NAMALWA (cell line): ENCODE measurements at places on chromosomes 3 and 15.

DNA sequence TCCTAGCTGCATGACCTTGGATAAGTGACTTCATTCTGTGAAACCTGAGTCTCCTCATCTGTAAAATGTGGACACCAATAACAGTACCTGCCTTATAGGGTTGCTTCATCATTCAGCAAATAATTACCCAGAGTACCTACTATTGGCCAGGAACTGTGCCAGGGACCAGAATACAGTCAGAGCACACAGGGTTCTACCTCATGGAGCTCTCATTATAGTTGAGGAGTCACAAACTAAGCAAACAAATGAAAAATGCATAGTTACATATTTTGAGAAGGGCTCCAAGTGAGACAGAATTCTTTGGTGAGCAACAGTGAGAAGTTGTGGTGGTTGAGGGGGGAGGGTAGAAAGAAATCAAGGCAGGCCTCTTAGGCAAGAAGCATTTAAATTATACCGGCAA lies 308.6 kb upstream of the WNT5A start:
- DNase-seq: no peak

GRCh38 chr3:4421121-4421520 lies 45.9 kb downstream of the SUMF1 start:
- DNase-seq: no peak

- peak; percentile 32 for DNase-seq
Measured at GRCh38 chr3:5194341-5194740, 6.8 kb downstream of the EDEM1 start.

GRCh38 chr15:80321853-80322252 lies 69.8 kb upstream of the CTXND1 start:
- no peak for DNase-seq

DNA sequence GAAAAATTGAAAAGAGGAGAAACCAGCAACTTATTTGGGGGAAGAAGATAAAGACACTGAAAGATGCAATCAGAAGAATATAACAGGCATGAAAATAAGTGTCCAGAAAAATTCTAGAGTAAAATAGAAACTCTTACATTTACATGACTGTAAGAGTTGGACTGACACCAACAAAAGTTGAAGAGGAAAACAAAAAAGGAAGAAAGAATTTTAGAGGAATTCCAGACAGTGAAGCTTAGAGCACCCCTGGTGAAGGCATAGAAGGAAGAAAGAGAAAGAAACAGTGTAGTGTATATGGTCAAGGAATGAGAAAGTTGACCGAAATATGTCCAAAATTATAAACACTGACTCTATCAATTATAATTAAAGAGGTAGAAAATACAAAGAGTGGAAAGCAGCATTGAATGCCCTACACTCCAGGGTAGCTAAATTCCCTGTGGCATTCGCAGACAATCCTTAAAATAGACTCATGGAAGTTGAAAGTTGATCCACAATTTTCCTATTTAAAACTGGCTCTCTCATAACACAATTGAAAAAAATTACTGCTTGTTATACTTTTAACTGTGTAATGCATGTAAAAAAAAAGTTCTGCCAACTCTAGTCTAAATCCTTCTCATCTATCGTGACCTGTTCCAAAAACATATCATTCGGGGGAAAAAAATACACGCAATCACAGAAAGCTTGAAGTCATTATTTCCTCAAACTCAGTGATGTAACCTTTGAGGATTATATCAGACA lies 102.6 kb upstream of the ABI3BP start:
- no peak for DNase-seq

DNA sequence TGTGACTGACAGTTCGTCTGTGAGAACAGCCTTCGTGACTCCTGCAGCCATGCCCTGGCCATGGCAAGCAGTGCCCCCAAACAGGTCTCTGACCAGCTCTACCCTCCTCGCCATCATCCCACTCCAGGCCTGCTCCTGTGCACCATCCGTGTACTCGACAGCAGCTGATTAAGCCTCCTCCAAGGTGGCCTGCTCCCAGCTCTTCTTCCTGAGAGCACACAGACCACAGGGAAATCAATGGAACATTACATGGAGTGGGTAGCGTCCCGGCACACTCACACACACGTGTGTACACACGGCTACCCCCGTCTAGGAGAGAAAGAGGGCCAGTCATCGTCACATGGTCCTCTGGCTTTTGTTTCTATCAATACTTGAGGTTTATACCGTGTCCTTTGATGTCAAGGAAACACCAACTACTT lies 21.1 kb downstream of the ANXA2 start:
- DNase-seq: no peak

DNA sequence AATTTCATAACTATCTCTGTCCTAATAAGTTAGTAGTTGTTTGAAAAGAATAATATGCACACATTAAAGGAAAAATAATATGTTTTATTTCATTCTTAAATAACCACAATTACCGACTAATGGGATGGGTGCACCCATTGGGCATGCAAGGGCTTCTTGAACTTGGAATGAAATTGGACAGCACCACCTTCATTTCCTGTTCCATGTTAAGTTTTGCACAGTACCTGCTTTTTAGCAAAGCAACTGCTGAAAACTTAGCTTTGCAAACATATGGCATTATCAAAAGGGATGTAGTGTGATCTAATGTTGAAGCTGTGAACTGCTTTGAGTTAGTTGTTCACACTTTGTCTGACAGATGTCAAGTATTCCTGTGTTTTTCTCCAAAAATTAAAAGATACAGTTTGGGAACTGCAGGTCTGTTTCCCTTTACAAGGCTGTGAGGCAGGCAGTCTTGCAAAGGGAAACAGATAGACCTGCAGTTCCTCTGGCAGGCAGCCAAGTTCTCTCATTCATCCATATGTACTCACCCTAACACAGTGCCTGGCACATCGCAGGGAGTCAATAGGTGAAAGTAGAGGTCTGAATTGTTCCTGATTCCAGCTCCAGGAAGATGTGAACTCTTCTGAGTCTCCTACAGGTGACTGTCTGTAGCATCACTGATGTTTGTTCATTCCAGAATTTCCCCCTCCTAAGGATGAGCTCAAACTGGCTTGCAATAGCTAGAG lies 64.3 kb upstream of the GOLGA8B start:
- DNase-seq: no peak

- peak; percentile 13 for DNase-seq
Measured at GRCh38 chr3:153250446-153250845, 88.4 kb downstream of the RAP2B start.

GRCh38 chr15:92821491-92822116 lies 78.5 kb upstream of the CHD2 start:
- no peak for DNase-seq

DNA sequence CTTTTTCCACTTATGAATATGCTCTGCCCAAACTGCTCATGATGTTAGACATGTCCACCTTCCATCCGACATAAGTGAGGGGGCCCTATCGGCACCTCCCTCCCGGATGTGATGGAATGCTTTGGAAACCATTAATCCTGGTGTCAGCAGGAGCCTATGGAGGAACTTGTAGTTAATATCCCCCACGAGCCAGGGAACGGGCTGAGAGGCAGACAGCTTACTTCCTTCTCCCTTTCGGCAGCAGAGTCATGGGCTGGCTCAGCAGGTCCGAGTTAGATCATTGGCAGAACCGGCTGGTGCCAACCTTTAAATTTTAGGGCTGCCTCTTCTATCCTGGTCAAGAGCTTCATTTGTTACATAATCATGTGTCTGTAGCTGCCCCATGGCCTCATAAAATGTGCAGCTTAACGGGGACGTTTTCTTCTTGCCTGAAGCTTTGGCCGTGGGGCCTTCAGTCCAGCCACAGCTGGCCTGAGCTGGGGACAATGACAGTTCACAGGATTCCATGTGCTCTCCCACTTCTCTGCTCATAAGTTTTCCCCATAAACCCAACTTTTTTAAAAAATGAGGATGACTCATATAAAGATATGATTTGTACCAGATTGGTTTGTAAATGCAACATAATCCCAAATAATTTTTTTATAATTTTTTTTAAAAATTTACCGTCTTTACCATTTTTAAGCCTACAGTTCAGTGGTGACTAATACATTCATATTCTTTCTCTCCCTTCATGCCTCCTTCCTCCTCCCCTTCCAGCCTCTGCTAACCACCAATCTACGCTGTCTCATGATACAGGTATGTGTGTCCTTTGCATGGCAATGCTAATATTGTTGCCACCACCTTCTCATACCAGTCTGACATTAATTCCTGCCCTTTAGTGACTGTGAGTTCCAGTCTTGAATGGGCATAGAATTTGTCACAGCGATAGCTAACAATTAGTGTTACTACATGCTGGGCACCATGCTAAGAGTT lies 62.2 kb upstream of the RGMA start:
- no peak for DNase-seq

- no peak for DNase-seq
Measured at GRCh38 chr15:47839233-47839825, 122.0 kb downstream of the SEMA6D start.

DNA sequence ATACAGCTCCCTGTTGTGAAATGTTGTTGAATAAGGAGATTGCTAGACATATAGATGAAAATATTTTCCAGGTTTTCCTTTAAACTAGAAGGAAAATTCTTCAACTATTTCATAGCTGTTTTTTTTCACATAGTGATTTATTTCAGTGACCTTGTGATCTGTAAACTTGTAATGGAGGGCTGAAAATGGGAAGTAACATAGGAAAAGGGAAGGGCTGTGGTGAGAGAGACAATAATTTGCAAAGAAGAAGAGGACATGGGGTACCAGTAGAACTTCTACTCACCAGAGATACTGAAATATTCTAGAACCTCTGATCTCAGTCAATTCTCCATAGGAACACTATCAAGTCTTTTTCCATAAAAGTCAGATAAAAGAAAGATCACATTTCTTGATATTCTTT lies 60.4 kb downstream of the PLS1 start:
- no peak for DNase-seq

DNA sequence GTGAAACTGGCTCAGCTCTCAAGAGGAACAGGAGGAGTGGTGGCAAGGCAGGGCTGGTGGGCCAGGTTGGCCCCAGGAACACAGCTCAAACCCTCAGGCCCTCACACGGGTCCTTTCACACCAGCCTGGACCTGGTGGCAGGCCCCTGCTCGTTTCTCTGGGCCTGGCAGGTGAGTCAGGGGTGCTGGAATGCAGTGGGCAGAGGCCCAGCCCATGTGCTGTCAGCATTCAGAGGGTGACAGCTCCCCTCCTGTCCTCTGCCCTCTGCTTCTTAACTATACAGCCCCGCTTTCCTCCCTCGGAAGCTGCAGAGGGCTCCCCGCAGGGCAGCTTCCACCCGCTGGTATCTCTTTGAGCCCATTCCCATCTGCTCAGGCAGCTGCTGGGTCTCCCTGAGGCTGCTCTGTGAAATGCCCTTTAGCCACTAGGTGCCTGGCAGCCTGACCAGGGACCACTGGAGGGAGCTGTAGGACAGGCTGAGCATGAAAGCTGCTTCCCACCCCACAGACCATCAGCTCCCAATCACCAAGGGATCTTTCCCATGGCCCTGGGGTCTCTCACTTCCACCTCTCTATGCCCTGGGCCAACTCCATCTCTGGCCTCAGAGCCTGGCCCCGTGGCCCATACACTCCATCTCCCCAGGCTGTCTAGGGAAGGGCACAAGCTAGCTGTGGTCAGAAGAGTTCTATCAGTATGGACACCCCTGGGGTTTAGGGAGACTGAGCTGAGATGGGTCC lies 24.8 kb downstream of the SHF start:
- DNase-seq: peak; percentile 83

DNA sequence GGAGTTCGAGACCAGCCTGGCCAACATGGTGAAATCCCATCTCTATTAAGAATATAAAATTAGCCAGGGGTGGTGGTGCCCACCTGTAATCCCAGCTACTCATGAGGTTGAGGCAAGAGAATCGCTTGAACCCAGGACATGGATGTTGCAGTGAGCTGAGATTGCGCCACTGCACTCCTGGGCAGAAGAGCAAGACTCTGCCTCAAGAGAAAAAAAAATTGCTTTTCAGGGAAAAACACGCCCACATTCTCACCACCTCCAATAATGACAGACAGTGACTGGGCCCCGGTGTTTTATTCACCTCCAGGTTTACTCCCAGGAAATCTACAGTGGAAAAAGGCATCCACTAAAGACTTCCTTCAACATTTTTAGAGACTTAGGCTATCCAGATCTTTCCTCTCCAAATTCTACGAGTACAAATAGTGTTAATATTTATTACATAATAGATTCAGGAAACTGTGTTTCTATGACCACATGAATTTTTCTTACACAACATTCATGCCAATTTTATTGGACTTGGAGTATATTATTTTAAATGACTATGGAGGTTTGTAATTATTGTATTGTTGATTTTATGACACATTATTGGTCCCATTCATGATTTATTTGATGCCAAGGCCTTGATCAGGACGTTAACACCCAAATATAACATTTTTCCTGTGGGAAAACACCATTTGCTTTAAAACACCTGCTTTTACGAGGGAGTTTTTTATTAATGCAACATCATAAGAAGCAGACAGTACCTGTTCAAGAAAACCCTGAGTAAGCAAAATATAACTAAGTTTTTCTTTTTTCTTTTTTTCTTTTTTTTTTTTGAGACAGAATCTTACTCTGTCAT lies 26.6 kb downstream of the IGF2BP2 start:
- no peak for DNase-seq

- peak; percentile 20 for DNase-seq
Measured at GRCh38 chr3:127629467-127630403, 750 bp downstream of the PODXL2 start.

DNA sequence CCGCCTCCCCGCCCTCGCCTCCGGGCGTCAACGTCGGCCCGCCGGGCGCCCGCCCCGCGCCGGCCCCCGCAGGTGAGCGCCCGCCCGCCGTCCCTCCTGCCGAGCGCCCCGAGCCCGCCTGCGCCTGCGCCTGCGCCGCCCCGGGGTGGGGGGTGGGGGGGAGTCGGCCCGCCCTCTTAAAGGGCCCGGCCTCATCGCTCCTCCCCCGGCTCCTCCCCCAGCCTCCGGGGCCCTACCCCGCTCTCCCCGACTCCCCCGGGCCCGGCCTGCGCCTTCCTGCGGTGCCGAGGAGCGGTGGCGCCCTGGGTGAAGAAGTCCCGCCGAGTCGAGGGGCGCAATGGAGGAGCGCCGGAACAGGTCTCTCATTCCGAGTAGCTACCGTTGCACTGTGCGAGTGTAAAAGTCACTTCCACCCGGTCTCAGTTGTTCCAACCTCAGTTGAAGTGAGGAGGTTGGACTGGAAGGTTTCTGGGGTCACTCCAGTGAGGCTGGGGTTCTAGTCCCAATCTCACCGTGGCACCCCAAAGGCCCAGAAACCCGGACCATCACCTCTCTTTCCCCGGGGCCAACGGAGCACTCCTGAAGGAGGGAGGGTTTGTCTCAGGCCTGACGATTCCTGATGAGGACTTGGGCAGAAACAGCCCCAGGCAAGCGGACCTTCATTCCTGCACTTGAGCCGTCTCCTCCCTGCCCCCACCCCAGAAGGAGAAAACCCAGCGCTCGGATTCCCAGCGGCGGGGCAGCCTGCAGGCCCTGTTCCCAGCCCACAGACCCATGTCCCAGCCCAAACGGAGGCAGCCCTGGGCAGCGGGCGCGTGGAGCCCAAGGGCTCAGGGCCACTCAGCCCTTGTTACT lies 1.5 kb upstream of the TNK2 start:
- peak; percentile 85 for DNase-seq

GRCh38 chr3:23550402-23550801 lies 255.4 kb upstream of the UBE2E1 start:
- no peak for DNase-seq

GRCh38 chr3:150721285-150722130 lies 17.8 kb upstream of the ERICH6 start:
- peak; percentile 89 for DNase-seq

GRCh38 chr15:28993051-28993719 lies 107.4 kb downstream of the APBA2 start:
- no peak for DNase-seq
